CD4-positive, alpha-beta memory T cell (primary cell): ENCODE measurements at places on chromosomes 6 and 20.

DNA sequence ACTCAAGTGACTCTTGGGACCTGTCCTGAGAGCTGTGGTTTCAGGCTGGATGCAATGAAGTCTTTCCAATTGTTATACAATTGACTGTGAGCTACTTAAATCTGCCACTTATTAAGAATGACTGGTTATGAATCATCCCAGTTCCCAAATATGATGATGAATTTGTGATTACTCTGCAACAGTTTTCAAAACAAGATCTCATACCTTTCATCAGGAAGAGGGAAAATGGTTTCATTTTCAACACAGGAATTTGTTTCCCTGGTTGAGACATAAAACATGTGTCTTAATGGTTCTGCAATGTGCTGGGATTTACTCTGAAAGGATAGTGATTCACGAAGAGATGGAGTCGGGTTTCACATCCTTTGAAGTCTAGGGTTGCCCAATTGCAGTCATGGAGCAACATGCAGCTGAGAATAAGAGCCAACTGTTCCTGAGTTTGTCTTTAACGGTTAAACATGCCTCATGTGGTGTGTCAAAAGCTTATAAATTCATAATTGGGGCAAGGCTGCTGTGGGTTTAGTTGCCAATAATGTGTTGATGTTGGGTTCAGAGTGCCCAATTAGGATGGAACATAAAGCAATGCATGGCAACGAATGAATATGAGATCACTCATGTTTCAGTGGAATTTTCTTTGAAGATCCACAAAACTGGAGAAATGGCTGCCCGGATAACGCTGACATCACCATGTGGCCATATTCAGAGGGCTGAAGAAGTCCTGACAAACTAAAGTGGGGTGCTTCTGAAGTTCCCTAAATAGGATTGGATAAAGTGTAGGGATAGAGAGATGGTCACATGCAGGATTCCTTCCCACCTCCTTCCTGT is 41.0 kb downstream of the CYP24A1 start:
- DNase-seq, result no peak

- no peak for DNase-seq
Measured at GRCh38 chr6:143984666-143985065, 23.4 kb downstream of the PLAGL1 start.

- peak; percentile 17 for DNase-seq
Measured at GRCh38 chr20:10090588-10091166, 55.9 kb downstream of the ANKEF1 start.

- no peak for DNase-seq
Measured at GRCh38 chr6:115783402-115784061, 277.2 kb downstream of the FRK start.

- DNase-seq, result peak; percentile 81
Measured at GRCh38 chr20:53872561-53873229, 197.7 kb downstream of the BCAS1 start.

DNA sequence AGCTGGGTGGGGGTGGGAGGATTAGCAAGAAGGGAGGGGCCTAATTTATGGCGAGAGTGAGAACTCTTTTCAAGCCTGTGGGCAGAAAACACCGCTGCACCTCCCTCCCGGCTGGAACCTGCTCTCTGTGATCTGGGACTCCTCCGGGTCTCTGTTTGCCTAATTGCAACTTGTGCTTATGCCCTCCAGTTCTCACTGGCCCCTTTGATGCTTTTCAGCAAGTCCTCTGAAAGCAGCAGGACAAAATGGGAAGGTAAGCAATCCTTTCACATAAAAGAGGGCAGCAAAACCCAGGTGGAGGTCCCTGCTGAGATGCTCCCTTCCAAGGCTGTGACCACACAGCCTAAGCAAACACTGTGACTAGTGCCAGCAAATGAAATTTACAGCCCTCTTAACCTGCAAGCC is 523.0 kb upstream of the FLRT3 start:
- no peak for DNase-seq

GRCh38 chr6:161189891-161190290 is 84.0 kb downstream of the AGPAT4 start:
- no peak for DNase-seq

- no peak for DNase-seq
Measured at GRCh38 chr6:154478701-154479060, 31.8 kb downstream of the CNKSR3 start.

GRCh38 chr6:28838289-28838633 is 85.5 kb downstream of the TRIM27 start:
- DNase-seq, result peak; percentile 79

DNA sequence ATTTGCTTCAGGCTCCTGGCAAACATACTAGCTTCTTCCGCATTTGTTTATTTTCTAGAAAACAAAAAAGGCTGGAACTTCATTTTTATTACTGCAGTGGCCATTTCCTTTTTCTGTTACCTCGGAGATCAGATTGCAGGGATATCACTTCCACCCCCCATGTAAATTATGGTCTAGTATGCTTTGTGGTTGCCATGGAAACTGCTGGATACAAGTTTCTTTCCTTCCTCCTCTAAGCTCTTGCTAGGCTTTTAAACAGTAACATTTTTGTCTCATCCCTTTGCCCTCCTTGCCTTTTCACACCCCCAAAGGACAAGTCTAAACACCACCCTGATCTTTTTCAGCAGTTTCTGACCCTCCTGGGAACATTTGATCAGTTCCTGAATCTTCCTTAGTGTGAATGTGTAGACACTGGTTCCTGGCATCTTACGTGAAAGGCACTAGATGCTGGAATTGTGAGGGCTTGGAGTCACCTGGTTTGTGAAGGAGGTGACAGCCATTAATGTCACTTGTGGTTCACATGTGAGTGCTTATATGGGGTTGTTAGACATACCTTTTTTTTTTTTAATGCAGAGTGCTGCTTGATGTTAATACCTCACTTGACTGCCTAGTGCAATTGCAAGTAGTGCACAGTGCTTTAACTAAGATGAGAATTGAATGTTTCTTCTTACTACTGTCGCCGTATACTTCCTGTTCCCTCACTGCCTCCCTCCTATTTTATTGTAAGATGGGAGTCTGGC is 181.6 kb downstream of the JARID2 start:
- no peak for DNase-seq

GRCh38 chr6:16872543-16873235 is 111.4 kb upstream of the ATXN1 start:
- no peak for DNase-seq

DNA sequence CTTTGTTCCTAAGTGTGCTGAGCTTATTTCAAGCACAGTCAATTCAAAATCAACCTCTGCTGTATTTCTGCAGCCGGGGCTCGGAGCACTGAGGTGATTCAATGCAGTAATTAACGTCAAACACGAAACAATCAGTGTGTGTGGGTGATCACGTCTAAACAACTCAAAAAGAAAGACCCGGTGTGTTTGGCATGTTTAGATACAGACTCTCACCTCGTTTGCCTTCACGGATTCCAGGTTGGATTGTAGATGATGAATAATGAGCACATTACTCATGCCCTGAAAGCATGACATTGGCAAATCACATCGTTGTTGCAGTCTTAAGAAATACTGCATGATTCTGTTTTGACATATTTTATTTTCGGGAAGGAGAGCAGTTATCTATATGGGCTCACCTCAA is 231.0 kb downstream of the QKI start:
- DNase-seq, result no peak

DNA sequence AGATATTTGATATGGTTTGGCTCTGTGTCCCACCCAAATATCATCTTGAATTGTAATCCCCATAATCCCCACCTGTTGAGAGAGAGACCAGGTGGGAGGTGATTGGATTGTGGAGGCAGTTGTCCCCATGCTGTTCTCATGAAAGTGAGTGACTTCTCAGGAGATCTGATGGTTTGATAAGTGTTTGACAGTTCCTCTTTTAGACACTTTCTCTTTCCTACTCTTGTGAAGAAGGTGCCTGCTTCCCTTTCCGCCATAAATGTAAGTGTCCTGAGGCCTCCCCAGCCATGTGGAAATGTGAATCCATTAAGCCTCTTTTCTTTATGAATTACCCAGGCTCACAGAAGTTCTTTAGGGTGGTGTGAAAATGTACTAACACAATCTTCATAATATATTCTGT is 1404.0 kb upstream of the ADGRB3 start:
- no peak for DNase-seq

GRCh38 chr20:3658716-3659491 is 4.3 kb downstream of the GFRA4 start:
- no peak for DNase-seq

DNA sequence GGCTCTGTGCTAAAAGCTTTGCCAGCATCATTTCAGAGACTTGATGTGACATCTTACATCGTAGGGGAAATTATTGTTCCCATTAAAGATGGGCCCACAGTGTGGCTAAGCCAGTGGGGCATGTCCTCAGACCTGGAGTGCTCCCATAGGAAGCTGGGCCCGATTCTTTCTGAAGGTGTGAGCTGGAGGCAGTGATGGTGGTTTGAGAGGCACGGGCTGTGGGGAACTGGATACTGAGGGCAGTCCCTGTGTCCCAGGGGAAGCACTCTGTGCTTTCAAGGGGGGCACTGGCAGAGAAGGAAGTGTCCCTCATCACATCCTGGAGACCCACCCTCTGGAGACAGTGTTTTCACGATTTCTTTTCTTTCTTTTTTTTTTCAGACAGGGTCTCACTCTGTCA is 8.6 kb upstream of the FAM110A start:
- DNase-seq, result no peak

- no peak for DNase-seq
Measured at GRCh38 chr6:36125575-36125974, 4.7 kb upstream of the MAPK13 start.

GRCh38 chr20:4740774-4741431 is 19.2 kb downstream of the PRND start:
- DNase-seq, result peak; percentile 53

DNA sequence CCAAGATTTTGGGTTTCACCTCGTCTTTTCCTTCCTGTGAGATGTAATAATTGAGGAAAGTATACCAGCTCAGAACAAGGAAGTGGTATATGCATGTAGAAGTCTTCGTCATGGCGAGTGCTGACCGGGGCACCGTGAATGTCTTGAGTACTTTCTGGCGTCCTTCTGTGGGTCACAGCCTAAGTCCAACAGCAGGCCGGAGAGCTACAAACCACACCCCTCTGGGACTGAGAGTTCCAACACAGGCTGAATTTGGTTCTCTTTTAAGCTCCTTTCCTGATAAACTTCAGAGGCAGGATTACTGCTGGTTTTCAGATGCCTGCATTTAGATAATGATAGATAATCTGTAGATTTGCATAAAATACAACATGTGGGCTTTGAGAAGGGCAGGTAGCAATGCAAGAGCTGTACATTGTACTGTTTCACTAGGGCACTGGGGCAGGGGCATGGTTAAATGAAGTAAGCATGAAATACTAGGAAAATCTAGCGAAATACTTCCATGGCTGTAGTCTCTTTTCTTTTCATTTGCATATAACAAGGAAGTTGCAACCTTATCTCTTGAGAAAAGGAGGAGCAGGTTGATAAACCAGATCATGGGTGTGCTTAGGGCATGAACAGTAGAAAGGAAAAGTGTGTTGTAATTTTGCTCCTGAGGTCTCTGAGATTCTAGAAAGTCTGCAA is at the start of gene ADTRP:
ADTRP (minus strand) TSS at position 156 of the 681 bp plus-strand sequence; CDS start at position 112, 44 bp downstream.
- DNase-seq, result no peak

DNA sequence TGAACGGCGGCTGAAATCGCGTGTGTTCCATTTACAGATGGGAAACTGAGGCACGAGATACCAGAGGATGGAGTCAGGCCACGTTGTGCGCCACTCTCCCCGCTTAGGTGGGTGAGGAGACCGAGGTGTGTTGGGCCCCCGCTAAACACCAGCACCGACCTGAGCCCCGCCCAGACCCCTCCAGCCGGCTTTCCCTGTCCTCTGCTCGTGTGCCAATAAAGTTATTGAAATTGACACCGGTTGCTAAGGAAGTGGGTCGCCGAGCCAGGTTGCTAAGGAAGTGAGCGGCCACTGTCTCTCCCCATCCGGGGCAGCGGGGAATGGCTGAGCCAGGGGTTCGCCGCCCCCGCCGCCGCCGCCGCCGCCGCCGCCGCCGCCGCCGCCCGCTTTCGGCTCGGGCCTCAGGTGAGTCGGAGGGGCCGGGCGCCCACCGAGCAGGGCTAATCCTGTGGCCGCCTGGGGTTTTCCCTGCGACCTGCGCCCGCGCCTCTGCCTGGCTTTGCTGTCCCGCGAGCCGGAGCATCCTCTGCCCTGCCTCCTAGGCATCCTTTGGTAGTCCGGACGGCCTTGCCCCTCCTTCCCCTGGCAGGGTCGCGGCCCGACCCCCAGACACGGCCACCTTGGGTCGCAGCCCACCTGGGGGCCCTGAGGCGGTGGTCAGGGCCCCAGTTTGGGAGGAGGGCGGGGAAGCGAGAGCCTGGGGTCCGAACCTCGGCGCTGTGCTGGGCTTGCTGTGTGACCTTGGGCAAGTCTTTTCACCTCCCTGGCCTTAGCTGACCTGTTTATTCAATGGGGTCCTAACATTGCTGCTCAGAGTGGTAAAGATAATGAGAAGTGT is at the start of gene KIF3B:
KIF3B (plus strand) TSS at position 291 of the 838 bp plus-strand sequence. CDS start 32,127 bp downstream, outside the sequence.
- DNase-seq, result peak; percentile 88
